ENCODE measurements at places on chromosomes 2 and 18. TPM values are rescaled to one million over a fixed set of nuclear protein-coding genes. Genes with fewer than 3 reads are reported as not detected.

Gene ELOA2
- not detected for total RNA-seq

Gene UGT1A6
- total RNA-seq, result not detected

Gene RAD51AP2
- total RNA-seq, result not detected

Gene ALPP
- total RNA-seq, result not detected

Gene C2orf15
- total RNA-seq, result 2.3 TPM

Gene NEU2
- total RNA-seq, result not detected

Gene GRHL1
- 0.25 TPM for total RNA-seq

Gene FBXO41
- 35.7 TPM for total RNA-seq

Data from activated naive CD8-positive, alpha-beta T cell treated with anti-CD3 and anti-CD28 coated beads, Interleukin-2, amount 10 ng/mL, durations not matched to agents 7 days and 5 days (primary cell).